Tongue (tissue), 3 donors: ENCODE measurements at places on chromosomes 11 and 22.

DNA sequence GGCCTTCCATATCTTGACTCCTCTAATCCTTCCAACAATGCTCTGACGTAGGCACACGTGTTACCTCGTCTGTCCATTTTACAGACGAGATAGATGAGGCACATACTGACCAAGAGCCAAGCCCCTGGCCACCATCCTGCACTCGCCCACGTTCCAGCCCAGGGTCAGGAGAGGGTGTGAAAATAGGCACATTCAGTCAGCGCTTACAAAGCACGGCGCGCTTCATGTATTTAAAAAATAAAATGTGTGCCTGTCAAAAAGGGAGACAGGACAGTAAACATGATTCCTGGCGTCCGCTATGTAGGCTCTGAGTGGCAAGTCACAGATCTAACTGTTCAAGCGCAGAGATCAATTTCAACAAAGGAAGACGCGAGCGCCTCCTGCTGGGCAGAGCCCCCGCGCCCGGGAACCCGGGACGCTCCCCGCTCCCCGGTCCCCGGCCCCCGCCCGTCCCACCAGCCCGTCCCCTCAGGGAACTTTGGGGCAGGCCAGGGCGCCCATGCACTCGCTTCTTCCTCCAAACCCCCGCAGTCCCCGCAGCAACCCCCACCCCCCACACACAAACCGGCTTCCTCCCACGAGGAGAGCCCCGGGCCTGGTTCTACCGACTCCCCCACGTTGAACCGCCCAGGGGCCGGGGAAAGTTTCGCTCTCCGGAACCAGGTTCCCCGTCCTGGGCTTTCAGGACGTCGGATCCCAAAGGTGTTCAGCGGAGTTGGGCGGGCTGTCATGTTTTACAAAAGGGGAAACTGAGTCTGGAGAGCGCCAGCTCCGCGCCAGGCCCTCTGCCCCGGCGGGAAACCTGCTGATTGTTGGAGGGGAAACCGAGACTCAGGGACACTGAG lies 10.4 kb upstream of the C1QTNF6 start:
- peak; percentile 88 for DNase-seq

DNA sequence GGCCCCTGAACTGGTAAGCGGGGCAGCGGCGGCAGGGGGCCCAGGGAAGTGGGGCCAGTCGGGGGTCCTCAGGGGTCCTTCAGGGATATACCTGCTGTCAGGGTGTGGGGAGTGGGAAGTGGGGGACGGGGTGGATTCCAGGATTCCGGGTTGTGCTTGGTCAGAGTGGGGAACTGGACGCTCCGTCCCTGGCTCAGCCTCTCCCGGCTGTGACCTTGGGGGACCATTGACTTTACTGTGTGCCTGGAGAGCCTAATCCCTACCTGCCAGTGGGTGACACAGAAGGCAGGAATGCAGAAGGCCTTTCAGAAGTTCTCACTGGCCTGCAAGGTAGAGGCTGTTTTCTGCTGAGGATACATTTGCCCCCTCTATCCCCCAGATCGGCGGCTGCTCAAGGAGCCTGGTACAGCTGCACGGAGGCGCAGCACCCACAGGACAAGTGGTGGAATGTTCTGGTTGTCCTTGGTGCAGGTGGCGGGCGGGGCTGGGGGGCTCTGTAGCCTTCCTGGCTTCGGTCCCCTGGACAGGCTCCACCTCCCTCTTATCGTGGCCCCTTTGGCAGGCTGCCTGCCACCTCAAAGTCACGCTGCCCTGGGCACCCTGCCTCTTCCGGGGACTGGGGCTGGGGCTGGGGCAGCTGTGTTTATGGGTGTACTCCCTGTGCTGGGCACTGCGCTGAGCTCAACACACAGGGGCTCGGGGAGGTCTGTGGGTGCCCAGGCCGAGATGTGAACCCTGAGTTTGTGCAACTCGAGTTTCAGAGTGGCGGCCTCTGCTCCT lies 18.4 kb downstream of the KCNQ1 start:
- DNase-seq: no peak

DNA sequence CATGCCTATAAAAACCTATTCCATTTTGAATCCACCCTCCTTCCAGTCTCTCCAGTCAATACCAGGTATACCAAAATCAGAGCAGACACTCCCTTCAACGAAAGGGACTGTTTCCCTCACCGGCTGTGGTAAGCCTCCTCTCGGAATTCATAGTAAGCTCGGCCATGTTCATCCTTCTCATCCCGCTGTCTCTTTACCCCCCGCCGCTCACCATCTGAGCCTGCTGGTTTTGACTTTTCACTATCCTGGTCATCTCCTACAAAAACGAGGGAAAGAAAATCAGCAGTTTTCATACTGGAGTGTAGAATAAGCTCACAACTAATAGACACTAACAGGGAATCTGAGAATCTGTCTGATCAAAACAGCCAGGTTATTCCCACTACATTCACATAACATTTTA lies 3.1 kb downstream of the HNRNPUL2 start:
- no peak for DNase-seq

DNA sequence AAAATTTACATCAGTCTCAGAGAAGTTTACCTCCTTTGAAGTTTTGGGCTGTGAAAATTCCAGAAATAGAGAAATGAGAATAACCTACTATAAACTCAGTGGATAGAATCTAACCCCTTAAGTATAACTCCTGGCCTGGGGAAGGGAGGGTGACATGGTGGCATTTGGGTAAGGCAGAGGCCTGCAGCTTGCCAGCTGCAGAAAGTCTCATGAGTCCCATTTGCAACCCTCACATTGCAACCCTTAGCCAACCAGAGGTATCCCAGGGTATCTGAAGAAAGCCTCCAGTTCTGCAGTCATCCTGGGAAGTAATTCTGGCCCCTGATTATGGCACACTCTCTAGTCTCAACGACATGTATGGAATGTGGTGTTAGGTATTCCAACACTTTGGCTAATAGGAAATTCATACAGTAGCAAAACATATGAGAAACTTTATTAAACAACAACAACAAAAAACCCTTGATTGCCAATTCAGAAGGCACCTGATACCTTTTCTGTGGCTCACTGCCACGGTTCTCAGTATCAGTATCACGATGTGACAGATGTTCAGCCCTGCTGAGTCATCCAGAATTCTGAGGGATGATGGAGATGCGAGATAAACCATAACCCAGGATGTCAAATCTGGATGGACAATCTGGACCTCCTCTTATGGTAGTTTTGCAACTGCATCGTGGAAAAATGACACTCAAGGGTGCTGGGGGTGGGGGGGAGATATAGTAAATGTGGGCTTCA lies 743.4 kb downstream of the NELL1 start:
- DNase-seq: no peak

DNA sequence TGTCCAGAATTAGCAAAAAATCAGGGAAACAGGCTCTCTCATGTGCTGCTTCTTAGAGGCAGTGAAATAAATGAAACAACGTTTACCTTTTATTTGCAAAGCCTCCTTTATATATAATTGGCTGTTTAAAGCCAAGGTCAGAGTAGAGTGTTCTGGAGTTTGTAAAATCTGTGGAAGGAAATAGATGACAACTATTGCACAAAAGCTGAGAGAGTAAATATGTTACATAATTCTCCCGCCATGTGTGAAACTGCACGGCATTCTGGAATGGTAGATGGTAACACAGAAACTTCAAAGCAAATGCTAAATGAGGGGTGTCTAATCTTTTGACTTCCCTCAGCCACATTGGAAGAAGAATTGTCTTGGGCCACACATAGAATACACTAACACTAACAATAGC lies 51.5 kb upstream of the FGF3 start:
- peak; percentile 77 for DNase-seq

- DNase-seq: no peak
Measured at GRCh38 chr11:36000616-36001190, 56.8 kb downstream of the LDLRAD3 start.

DNA sequence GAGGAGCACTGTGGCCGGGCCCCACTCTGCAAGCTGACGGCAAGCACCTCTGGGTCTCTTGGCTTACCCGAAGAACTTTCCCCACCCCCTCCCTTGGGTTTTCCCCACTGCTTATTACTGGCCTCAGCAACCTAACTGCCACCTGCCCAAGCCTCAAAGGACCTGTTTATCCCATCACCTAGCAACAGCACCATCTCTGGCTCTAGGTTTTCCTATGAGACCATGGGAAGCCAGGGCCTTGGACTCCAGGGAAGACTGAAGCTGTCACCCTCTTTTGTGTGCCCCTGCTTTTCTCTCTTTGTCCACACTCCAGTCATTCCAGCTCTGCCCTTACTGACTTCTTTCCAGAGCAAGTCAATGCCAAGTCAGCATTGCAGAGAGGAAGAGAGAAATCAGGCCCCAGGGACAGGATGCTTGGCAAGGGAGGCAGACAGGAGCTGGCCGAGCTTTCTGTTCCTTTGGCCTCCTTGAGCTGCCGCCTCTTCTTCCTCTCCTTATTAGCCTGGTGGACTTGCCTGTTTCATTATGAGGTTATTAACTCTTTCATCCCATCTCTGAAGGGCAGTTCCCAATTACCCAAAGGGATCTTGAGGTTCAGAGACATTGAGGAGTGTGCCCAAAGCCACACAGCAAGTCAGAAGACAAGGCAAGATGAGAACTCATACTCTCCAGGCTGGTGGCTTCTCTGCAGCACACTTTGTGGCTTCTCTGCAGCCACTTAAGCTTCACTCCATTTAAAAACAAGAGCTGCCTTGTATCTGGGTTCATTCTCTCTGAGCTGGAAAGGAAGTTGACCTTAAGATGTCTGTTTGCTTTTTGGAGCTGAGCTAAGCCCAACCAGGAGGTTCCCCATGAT lies at the start of gene SMIM35:
Gene SMIM35, minus strand, starts transcription at position 51 of the 856 bp plus-strand sequence. CDS start 206 bp downstream, outside the sequence.
- DNase-seq: no peak

- DNase-seq: peak; percentile 92
Measured at GRCh38 chr22:41682033-41682807, 6.4 kb downstream of the SNU13 start.

- DNase-seq: no peak
Measured at GRCh38 chr11:104484804-104485554, 321.0 kb upstream of the PDGFD start.

DNA sequence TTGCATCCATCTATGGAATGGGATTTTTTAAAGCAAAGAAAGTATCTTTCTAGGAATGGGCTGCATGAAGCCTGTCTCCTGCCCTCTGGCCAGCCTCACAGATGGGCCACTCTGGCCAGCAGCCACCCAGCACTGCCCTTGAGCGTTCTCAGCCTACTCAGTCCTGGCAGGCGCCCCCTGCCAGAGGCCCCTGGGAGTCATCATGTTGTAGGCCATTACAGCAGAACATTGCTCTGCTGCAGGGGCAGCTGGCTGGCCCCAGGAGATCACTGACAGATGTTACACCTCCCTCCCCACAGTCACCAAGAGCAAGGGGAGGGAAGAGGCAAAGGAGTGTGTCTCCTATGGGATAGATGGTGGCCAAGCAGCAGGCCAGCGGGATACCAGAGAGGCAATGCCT lies 363.7 kb downstream of the NXPE2 start:
- DNase-seq: no peak

GRCh38 chr22:33920197-33920540 lies at the start of gene LARGE1:
Gene LARGE1 (minus strand): TSS chr22:33920476.
- peak; percentile 50 for DNase-seq

GRCh38 chr11:107928767-107929507 lies 689 bp downstream of the RAB39A start:
- no peak for DNase-seq

DNA sequence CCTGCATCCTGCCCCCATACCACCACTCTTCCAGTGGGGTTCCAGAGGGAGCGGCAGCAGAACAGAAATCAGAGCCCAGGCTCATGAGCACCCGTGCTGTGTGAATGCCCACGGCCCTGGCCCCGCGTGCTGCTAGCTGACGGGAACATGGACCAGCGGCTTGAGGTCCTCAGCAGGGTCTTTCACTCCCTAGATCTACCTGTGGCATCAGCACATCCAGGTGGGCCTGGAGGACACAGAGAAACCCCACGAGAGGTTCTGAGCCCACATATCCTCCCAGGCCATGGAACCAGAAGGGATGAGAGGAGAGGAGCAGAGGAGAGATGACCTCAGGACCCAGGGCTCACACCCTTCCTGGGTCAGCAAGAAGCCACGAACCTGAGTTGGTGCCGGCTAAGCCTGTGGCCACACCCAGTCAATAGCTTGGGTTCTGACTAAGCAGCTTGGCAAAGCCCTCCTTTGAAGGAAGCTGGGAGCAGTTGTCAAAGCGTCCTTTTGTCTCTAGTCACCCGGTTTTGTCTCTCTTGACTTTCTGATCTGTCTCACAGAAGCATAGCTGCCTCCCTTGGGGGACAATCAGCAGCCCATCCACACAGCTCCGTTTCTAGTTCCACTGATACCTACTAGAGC lies 89.3 kb upstream of the LMO1 start:
- DNase-seq: no peak

DNA sequence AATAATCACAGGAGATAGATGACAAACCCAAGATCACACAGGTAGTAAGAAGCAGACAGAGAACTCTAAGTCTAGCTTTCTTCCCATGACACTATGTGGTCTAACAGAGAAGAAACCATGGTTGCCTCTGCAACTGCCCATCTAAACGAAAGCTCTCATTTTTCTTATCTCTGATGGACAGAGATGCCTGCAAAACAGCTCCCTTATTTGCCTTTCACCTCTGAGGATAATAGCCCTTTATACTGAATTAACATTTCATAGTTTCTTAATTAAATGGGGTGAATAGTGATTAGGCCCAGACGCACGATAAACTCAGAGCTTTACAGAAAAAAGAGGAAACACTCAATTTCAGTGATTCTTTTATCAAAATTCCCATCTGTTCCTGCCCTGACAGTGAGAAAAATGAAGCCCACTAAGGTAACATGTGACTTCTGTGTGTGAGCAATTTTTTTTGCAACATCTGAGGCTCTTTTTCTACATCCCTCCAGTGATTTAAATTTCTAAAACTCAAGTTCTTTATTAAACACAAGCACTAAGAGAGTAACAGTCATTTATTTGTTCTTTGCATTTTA lies 24.6 kb downstream of the OR2AG2 start:
- no peak for DNase-seq

- no peak for DNase-seq
Measured at GRCh38 chr11:134361661-134362060, 29.9 kb downstream of the GLB1L2 start.

GRCh38 chr11:16291729-16292128 lies 64.6 kb downstream of the SOX6 start:
- peak; percentile 31 for DNase-seq

DNA sequence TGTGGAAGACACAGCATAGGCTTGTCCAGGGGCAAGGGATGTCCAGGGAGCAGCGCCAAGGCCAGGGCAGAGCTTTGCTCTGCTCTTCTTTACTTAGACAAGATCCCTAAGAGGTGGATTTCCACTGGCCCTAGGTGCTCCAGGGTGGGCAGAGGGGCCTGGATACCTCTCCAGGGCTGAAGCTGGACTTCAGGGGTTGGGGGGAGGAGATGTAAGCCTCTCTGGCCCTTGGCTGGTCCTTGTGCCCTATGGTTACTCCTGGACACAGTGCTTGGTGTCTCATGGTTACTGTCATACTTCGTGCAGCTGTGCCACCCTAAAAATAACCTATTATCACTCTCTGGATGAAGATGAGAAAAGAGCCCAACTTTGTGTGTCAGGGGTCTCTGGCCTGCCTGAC lies 12.9 kb upstream of the KCNJ11 start:
- DNase-seq: peak; percentile 16
